Stomach (tissue), 19 donors: ENCODE measurements at places on chromosomes 4 and X.

DNA sequence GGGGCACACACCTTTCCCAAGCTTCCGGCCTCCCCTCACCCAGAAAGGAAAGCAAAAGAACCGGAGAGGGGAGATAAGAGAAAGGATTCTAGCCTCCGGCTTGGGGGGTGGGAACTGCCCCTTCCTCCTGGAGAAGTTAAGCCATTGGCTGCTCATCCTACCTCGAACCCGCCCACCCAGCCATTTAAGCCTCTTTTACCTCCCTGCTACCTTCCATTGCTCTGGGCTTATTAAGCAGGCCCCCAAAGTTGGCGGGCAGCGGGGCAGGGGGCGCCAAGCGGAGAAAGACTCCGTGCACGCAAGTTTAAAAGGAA is 2.3 kb downstream of the MAML3 start:
- peak; percentile 87 for DNase-seq

DNA sequence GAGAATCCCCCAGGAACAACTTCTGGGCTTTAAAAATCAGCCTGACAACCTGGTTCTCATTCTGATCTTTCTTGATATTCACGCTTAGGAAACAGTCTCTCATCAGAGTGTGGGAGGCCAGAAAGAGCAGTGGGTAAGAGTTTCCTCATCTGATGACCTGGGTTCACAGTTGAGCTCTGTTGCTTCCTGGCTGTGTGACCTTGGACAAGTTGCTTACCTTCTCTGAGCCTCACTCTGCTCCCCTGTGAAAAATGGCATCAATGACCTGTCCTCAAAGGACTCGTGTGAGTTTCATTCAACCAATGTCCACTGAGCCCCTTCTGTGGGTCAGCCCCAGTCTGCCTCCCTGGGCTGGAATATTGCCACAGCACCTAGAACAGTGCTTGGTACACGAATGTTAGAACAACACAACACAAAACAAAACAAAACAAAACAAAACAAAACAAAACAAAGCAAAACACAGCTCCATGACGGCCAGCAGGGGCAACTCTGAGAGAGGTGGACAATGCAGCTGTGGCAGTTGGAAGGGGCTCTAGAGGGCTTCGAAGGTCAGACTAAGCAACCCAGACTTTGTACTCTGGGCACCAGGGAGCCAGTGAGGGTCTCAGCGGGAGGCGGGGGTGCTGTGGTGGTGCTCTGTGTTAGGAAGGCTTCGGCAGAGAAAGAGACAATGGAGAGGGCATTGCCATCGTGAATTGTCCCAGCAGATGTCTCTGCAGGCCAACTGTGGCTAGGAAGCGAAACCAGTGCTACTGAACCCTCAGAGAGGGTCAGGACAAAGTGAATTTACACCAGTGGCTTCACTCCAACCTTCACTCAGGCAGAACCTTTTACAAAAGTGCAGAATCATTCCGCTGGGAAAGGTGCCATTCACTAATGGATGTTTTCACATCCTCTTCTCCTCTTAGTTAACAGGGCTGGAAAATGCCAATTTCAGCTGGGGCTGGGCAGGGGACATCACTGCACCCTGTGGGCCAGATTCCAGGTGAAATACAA is 14.3 kb upstream of the C4orf50 start:
- DNase-seq, result peak; percentile 72

- no peak for DNase-seq
These were observed 48.6 kb downstream of the ASB9 start for GRCh38 chrX:15221321-15221720.

DNA sequence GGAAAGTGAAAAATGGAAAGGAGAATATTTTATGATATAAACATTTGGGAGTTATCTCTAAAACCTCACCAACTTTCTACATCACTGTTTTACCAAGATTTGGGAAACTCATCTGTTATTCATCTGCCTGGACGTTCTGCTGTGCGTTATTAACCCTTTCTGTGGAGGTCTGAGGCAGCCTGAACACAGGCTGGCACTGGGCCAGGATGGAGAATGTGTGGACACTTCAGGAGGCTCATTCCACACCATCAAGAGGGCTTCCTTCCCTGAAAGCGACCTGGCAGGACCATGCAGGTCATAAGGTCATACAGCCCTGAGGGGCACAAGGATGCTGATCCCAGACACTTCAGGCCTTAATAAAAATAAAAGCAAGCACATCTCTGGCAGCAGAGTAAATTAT is 31.2 kb upstream of the TMEM184C start:
- DNase-seq, result no peak

DNA sequence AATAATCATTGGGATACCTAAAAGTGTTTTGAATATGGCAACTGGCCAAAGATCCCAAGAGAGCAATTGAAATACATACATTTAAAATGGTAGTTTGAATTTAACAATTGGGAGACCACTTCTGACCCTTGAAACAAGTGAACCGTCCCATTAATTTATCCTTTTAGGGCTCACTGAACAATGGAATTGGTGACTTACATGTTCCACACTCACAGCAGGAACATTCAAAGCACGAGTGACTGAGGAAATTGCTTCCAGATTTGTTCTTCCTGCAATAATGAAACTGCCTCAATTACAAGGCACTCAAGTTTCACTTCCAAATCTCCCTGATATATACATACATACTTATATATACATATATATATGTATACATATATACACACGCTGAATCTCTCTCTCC is 20.6 kb downstream of the SLC39A8 start:
- DNase-seq, result peak; percentile 8

- DNase-seq, result no peak
These were observed 11.2 kb downstream of the C1QTNF7 start for GRCh38 chr4:15438939-15439524.

- no peak for DNase-seq
These were observed 85.6 kb downstream of the SLC39A8 start for GRCh38 chr4:102259702-102260101.

DNA sequence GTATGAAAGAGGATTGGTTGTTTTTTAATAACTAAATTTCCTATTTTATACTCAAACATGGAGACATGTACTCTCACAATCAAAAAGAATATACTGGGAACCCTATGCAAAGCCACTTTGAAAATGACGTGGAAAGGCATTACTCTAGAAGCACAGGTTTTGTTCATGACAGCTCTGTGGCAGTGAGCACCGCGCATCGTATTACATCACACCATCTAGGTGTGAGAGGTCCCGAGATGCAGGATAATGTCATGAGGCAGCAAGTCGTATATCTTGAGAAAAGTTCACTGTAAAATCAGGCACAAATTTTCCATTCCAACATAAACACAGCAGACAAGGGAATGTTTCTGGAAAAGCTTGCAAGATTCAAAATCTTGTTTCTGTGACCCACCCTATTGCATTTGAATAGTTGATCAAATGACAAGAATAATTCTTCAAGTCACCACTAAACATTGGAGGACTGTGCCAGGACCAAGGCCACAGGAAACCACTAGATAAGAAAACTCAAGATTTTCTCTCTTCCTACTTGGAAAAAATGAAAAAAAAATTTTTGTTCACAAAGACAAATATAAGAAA is 127.6 kb downstream of the LDB2 start:
- no peak for DNase-seq

GRCh38 chr4:186940476-186940875 is 216.8 kb upstream of the FAT1 start:
- no peak for DNase-seq

- DNase-seq, result no peak
These were observed 24.0 kb downstream of the SMIM14 start for GRCh38 chr4:39614487-39615162.

DNA sequence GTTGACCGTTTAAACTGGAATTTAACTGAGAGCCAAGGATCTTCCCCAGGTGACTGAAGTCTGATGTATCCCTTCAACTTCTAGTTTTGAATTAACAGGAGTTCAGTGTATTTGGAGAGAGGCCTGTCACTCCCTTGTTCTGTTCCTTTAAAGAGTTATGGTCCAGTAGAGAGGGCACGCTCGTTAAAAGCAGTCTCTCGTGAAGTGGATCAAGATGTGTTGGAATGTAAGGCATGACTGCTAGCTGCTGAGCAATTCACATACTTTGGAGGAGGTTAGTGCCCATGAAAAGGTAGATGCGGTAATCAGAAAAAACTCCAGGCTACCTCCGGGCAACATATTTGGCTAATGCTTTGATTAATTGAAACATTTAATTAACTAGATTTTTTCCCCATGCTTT is 65.7 kb downstream of the SHROOM2 start:
- no peak for DNase-seq

- DNase-seq, result no peak
These were observed 175.1 kb upstream of the KIT start for GRCh38 chr4:54482529-54483200.

GRCh38 chrX:2501559-2502102 is 855 bp upstream of the DHRSX start:
- DNase-seq, result peak; percentile 23

- no peak for DNase-seq
These were observed 555 bp upstream of the SPP1 start for GRCh38 chr4:87974856-87975462.

DNA sequence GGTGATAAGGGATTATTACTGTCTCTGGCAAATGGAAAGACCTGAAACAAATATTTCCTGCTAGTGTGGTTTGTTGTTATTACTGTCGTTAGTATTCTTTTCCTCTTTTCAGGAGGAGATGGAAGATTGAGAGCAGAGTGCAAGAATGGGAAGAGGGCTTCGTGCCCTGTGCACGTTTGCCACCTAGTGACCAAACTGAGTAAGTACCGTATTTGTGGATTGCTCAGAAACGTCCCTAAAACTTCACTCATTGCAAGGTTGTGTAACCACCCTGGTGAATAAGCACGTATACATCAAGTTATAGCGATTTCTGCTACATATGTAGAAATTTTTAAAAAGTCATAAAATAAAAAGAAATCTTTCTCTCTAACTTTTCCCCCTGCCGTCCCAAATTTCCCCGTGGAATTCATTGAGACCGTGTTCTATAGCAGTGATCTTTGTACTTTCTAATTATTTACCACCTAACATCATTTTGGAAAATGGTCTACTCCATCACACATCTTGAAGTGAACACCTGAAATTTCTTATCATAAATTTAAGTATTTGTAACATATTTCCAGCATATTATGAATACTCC is 24.3 kb downstream of the LINC00632 start:
- DNase-seq, result peak; percentile 72

GRCh38 chr4:63563288-63564014 is 845.8 kb downstream of the TECRL start:
- no peak for DNase-seq

DNA sequence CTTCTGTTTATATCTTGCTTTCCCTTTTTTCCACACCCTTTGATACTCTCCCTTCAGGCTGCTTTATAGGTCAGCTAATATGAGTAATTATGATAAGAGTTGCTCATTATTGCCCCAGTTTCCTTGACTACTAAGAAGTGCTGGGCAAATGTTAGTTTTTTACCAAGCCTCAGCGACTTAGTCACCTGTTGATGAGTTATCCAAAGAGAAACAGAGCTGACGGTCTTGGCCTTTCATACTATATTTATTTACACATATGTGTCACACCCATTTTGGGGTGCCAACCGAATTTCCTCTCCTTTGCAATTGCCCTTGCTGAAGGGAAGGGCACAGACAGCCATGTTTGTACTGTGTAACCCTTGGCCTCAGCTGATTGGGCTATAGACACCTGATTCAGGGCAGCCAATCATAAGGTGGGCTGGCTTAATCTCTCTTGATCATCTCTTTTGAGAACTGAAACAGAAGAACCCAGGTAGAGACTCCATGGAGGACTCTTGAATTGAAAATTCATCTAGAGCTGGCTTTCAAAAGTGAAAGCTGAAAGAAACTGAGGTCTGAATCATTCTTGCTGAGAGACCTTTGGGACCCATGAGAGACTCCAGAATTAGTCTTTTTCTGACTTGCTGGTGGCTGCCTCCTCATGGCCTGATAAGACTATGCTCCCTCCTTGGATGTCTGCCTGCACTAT is 111.7 kb upstream of the RPS6KA3 start:
- no peak for DNase-seq

- DNase-seq, result peak; percentile 7
These were observed 291.7 kb downstream of the KCNIP4 start for GRCh38 chr4:21656832-21657231.

- DNase-seq, result no peak
These were observed 22.3 kb downstream of the CTBP1 start for GRCh38 chr4:1226598-1226997.

GRCh38 chr4:141132072-141132708 is 1.1 kb downstream of the RNF150 start:
- peak; percentile 66 for DNase-seq

DNA sequence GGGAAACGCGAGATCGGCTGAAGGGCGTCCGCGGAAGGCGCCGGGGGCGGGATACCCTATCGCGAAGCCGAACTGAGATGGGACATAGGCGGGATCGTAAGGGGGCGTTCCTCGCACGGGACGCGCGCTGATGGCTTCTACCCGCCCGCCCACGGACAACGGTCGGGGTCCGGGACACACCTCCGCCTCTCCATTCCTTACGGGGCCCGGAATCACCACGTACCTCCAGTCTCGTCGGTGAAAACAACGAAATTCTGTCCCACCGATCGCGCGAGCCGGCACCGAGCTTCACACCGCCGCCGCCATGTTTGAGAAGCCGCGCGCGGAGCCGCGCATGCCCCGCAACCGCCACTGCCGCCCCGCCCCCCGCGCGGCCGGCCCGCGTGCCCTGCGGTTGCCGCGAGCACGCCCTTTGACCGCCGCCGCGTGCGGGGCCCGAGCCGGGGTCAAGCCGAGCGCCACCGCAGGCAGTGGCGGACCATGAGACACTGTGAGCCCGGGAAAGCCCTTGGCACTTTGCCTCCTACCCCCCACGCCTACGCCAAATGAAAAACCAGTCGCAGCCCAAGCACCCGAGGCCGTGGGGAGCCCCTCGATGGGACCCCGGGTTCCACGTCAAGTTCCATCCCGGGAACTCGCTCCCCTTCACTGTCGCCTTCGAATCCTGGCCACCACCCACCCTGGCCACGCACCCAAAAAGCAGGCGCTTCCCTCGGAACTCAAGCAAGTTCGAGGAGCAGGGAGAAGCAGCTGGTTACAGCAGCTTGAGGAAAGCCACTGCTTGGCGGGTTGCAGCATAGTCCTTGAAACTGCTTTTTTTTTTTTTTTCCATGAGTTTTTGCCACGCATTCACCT is at the start of gene SCML2:
SCML2 (minus strand) TSS at position 320 of the 855 bp plus-strand sequence. CDS start 20,617 bp downstream, outside the sequence.
- DNase-seq, result peak; percentile 35

GRCh38 chrX:7269991-7270390 is 122.0 kb upstream of the PUDP start:
- DNase-seq, result no peak

- peak; percentile 45 for DNase-seq
These were observed 24.6 kb downstream of the VSIG4 start for GRCh38 chrX:66015152-66015831.

GRCh38 chrX:79556800-79557199 is 189.7 kb upstream of the ITM2A start:
- DNase-seq, result no peak

GRCh38 chr4:105840426-105841174 is 54.7 kb upstream of the NPNT start:
- DNase-seq, result no peak

- DNase-seq, result no peak
These were observed 158.8 kb downstream of the IDS start for GRCh38 chrX:149346306-149346705.

GRCh38 chr4:139419388-139419914 is 34.5 kb upstream of the RAB33B start:
- DNase-seq, result no peak
